ENCODE measurements at places on chromosomes 11 and 22.

GRCh38 chr11:68990995-68991780 is 10.4 kb upstream of the MRGPRD start:
- no peak for DNase-seq

- DNase-seq: no peak
Measured at GRCh38 chr11:117818041-117818873, 6.3 kb downstream of the FXYD2 start.

DNA sequence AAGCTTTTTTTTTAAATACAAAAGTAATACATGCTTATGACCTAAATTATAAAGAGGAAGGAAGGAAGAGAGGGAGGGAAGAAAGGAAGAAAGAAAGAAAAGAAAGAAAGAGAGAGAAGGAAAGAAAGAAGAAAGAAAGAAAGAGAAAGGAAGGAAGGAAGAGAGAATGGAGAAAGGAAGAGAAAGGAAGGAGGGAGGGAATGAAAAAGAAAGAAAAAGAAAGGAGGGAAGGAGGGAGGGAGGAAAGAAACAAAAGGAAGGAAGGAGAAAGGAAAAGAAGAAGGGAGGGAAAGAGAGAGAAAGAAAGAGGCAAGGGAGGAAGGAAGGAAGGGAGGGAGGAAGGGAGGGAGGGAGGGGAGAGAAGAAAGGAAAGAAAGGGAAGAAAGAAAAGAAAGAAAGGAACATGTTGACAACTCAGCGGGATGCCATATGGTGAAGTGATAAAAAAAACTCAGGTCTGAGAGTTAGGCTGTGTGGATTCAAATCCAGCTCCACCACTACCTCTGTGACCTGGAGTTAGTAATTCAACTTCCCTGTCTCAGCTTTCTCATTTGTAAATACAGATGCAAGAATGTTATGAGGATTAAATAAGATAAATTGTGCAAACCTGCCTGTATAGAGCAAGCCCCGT is 9.6 kb upstream of the EED start:
- no peak for DNase-seq

- DNase-seq: no peak
Measured at GRCh38 chr11:128619540-128620308, 32.4 kb upstream of the ETS1 start.

GRCh38 chr22:30767661-30768060 is 73.0 kb downstream of the OSBP2 start:
- no peak for DNase-seq

DNA sequence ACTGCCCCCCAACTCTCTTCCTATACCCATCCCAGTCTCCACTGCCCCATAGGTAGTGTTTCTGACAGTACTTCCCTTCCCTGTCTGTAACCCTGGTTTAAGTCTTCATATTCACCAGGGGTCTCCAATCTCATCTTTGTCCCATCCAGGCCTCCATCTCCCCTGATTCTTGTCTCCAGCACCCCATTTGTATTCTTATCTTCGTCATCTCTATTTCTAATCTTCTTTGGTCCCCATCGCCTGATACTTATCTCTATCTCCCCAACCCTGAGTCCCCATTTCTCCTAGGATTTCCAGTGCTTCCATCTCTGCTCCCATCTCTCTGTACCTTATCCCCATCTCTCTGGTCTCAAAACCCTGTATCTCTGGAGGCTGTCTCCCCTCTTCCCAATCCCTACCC is 1.8 kb downstream of the PHOX2A start:
- DNase-seq: no peak

GRCh38 chr11:45182902-45183301 is 36.5 kb downstream of the PRDM11 start:
- DNase-seq: no peak

- no peak for DNase-seq
Measured at GRCh38 chr11:48062649-48063048, 82.3 kb downstream of the PTPRJ start.

GRCh38 chr11:13859892-13860291 is 102.6 kb upstream of the SPON1 start:
- no peak for DNase-seq

DNA sequence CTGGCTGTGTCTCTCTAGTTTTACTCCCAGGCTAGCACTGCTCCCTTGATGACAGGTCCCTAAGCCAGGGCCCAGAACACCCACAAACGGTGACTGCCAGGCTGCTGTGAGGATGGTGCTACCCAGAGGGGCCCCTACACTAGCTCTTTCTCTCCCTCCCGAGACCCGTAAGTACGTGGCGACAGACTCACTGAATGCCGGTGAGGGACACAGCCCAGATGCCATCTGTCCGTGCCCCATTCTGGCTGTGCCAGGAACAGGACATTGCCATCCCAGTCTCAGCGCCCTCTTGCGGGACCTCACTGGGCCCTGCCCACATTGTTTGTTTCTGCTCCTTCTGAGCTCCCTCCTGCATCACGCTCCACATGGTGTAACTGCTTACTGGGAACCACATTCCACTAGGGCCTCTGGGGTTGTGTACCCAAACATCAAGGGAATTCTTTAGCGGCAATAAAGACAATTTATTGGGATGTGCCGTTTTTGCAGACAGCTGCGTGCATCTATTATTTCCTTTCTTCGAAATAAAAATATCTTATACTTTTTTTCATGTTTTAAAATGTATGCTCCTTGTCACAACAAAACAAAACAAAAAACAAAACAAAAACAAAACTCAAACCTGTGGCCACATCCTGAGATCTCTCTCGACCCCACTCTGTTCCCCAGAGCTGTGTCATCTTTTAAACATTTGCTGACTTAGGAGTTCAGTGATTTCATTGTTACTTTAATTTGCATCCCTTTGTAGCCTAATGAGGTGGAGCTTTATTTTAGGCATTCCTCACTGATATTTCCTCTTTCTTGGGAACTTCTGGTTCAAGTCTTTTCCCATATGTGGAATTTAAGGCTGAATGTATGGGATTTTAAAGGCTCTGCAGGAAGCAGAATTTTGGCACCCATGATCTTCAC is 4.4 kb upstream of the TPCN2 start:
- no peak for DNase-seq

DNA sequence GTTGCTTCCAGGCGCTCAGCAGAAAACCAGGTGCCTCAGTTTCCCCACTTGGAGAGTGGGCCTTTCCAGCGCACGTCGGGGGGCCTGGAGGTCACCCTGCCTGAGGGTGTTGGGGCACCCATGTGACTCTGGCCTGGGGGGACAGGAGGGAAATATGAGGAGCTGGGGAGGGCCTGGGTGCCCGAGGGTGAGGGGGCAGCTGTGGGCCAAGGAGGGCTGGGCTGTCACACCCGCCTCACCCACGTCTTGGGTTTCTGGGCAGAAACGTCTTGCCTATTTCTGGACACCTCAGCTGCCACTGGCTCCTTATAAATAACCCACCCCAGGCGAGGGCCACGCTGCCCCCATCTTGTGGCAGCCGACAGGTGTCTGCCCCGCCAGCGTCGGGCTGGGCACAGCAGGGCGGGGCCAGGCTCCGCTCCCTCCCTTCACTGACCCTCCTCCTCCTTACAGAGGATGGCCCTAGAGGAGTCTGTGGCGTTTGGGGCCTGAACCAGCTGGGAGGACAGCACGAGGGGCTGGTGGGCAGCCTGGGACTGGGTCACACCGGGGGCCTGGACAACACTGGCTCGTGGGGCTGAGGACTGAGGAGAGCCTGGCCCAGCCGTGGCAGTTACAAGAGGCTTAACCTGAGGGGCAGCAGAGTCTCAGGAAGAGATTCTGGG is 1.5 kb downstream of the TNNT3 start:
- DNase-seq: no peak

- no peak for DNase-seq
Measured at GRCh38 chr11:59842316-59842715, 3.0 kb downstream of the CBLIF start.

GRCh38 chr11:119093942-119094815 is 7.5 kb downstream of the DPAGT1 start:
- DNase-seq: peak; percentile 29

GRCh38 chr11:85694385-85694980 is 8.5 kb upstream of the CCDC89 start:
- no peak for DNase-seq

GRCh38 chr11:118610773-118611432 is 3.5 kb downstream of the PHLDB1 start:
- DNase-seq: peak; percentile 73

GRCh38 chr11:119509969-119510401 is 87.0 kb upstream of the THY1 start:
- DNase-seq: no peak

GRCh38 chr22:50641696-50642607 is 14.0 kb upstream of the ARSA start:
- DNase-seq: no peak

DNA sequence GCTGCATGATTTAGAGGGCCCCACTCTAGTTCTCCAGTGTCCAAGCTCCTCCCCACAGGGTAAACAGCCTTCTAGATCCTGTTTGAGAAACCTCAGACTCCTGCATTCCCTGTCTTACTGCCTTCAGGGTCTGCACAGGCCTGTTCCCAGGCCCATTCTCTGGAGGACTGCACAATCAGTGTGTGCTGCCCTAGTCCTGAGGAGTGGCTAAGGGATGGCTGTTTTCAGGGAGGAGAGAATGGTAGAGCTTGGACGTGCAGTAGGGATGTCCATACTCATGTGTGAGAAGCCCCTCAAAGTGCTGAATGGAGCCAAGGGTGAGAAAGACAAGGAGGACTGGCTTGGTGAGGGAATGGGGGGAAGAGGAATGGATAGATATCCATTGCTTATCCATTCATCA is 103.8 kb upstream of the CCDC90B start:
- no peak for DNase-seq

- DNase-seq: no peak
Measured at GRCh38 chr11:11865449-11865848, 23.7 kb downstream of the USP47 start.

DNA sequence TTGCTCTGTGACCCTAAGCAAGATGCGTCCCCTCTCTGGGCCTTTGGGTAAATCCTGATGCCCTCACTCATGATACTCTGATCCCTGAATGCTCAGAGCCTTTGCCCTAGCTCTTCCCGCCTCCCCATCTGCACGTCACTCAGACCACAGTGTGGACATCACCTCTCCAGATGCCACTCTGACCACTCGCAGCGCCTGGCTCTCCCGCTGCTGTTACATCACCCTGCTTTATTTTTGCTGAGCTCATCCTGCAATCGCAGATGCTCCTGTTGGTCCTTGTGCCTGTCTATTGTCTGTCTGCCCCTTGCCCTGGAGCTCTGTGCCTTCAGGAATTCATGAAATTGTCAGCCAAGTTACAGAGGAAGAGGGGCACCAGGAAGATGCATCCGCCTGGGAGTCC is 5.5 kb downstream of the OSM start:
- DNase-seq: no peak

DNA sequence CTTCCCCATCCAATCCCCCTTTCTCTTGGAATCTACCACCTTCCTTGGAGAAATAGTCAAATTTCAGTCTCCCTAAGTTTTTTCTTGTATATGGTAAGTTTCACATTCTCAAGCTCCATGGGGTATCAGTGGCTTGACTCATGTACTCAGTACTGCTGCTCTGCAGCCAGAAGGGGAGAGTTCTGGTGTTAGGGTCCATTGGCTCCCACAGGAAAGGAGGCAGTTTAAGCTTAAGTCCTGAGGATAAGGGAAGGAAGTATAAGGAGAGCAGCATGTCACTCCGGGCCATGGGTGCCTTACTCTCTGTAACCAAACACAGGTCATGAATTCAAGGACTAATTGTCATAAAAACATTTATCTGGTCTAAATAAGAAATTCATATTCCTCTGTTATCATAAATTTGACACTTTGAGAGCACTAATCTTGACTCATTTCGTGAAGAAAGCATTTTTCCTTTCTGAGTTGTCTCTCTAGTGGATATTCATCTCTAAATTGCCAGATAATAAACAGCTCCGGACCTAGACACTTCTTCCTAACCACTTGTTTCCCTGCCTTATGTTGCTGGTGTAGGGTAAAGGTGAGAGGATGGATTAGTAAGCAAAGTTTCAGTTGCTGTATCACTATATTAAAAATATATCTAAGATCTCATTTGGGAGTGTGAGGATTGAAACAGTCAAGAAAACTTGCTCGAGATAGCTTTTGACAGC is 20.1 kb upstream of the SORL1 start:
- no peak for DNase-seq

DNA sequence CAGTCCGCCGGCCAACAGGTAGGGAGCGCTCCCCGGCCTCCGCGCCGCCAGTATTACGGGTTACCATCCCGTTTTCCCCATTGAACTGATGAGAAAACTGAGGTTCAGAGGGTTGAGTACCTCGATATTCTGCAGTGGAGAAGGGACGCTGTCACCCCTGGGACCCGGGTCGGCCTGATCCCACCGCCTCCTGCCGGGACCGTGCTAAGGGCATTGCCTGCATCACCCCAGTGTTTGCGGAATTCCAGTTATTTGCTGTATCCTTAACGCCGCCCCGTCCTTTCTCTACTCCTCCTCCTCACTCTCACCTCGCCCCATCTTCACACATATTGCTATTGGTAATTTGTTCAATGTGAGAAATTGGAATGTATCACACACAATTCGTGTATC is 370 bp upstream of the A4GALT start:
- DNase-seq: no peak

DNA sequence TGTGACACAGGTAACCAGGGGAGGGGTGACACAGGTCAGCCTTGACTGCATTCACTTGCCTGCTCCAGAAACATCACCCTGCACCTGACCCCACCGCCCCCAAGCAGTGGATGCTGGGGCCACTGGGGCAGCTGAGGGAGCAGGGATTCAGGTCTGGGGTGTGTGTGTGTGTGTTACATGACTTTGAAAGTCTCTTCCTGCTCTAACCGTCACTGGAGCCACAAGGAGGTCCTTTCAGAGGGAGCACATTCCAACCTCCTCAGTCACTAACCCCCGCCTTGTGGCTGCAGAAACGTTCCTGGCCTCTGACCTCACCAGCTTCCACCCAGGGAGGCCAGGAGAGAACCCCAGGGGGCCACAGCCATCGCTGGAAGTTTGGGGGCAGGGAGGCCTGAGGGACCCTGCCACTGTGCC is 2.9 kb upstream of the FOSL1 start:
- no peak for DNase-seq

DNA sequence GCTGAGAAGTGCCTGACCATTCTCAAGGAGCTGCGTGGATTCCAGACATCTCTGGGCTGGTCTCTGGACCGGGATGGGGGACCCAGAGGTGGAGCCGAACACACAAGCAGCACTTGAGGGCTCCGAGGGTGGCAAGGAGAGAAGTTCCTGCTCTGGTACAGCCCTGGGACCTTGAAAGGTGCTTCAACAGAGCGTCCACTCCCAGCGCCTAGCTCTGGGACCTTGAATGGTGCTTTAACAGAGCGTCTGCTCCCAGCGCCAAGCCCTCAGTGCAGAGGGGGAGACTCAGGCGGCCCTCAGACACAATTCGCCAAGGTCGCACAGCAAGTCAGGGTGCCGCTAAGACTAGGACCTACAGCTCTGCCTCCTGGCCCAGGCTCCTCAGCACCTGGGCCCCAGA is 10.6 kb upstream of the NPAS4 start:
- no peak for DNase-seq

GRCh38 chr11:124612045-124612444 is 817 bp downstream of the PANX3 start:
- DNase-seq: no peak

DNA sequence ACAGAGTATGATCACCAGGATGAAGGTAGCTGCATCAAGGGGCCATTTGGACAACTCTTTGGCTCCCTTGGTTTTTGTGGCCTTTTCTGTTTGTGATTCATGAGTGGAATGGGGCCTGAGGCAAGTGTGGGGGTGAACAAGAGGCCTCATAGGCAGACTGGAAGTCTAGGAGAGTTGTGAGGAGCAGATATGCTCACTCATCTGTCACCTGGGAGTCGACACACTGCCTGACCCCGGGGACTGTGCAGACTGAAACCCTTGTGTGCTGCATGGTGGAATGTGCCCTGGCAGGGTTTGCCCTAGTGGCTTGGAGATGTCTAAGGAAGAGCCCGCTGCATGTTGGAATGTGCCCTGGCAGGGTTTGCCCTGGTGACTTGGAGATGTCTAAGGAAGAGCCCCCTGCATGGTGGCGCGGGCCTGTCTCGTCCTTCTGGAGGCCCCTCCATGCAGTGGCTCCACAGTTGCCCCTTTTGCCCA is 60.0 kb downstream of the MED15 start:
- DNase-seq: no peak

Measured in stimulated activated CD8-positive, alpha-beta memory T cell treated with anti-CD3 and anti-CD28 coated beads, Interleukin-4, amount 100 ng/mL, for 1 hour (primary cell).